ENCODE measurements at places on chromosomes 3 and 15.

GRCh38 chr15:74892313-74892712, 2.5 kb downstream of the MPI start:
- no peak for DNase-seq

DNA sequence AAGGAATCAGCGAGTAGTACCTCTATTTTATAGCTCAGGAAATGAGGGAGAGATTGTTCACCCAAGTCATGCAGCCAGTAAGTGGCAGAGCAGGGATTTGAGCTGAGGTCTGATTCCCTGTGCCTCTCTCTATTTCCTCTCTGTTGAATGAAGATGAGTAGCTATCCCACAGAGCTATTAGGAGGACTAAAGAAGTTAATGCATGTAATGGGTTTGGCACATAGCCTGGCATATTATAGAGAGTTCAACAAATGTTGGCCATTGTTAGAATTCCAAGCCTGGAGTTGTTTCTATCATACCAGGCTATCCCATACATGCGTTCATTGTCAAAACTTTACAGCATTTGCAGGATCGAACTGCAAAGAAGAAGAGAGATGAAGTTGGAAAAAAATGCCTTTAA, 21.8 kb upstream of the KLHL6 start:
- DNase-seq: no peak

DNA sequence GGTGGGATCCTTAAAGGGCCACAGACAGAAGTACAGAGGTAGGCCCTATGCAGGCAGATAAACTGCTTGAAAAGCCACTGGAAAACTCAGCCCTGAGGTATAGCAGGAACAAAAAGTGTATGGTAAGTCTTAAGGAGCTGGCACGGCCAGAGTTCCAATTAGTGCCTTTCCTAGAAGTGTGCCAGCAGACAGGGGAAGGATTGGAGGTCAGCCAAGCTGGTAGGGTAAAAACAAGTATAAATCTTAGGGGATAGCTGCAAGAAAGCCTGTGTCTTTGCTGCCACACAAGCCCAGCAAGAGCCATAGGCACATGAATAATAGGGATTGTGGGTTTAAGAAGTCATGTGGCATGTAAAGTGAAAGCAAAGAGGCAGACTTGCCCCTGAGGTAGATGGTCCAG, 582.5 kb downstream of the PLOD2 start:
- no peak for DNase-seq

DNA sequence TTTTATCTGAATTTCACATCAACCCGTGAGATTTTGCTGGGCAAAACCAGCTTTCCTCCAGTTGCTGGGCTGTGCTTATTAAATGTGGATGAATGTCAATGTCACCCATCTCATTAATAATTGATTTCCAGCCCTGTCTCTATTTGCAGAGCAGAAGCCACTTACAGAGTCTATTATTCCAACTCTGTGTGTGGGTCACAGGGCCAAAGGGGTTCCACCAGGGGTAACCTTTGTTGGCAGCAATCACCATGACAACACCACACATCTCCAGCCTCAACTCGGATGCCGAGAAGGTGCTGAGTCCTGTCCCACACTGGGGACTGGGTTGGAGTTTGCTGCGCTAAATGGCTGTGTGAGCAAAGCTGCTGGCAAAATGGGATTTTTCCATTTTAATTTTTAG, 51.1 kb upstream of the WNT5A start:
- no peak for DNase-seq

- DNase-seq: no peak
These were observed 2.0 kb upstream of the SLC24A1 start for GRCh38 chr15:65619626-65620290.

GRCh38 chr15:52118969-52119749, 6.6 kb upstream of the BCL2L10 start:
- no peak for DNase-seq

GRCh38 chr15:69914960-69915359, 182.8 kb downstream of the TLE3 start:
- no peak for DNase-seq

DNA sequence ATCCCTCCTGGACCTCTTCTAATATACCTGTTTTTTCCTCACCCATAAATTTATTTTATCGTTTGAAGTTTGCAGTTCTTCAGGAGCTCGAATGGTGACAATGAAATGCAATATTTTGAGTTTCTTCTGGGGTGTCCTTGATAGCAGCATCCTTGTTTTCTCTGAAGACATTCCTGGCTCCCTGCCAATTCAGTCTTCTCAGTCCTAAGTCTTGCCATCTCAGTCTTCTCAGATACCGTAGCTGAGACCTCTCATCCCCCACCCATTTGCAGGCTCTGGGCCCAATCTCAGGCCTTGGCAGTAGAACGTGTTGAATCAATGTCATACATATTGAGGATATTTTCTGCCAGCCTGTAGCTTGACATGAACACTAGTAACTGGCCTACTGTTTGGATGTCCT, 140.9 kb downstream of the NECTIN3 start:
- DNase-seq: no peak

DNA sequence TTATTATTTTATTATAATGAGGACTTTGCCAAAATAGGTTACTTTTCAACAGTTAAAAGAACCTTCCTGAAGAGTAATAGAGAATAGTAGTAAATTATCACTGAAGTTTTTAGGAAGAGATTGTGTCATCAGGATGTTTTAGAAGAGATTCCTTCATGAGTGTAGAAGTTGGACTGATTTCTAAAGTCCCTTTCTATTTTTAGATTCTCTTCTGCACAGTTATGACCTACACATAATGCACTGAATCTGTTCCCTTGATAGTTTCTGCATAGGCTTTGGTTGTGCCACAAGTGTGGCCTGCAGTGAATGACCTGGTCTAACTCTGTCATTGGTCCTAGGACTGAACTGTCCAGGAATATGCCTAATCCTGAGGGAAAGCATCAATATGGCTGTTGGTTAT, 23.9 kb downstream of the SLC35A5 start:
- no peak for DNase-seq

DNA sequence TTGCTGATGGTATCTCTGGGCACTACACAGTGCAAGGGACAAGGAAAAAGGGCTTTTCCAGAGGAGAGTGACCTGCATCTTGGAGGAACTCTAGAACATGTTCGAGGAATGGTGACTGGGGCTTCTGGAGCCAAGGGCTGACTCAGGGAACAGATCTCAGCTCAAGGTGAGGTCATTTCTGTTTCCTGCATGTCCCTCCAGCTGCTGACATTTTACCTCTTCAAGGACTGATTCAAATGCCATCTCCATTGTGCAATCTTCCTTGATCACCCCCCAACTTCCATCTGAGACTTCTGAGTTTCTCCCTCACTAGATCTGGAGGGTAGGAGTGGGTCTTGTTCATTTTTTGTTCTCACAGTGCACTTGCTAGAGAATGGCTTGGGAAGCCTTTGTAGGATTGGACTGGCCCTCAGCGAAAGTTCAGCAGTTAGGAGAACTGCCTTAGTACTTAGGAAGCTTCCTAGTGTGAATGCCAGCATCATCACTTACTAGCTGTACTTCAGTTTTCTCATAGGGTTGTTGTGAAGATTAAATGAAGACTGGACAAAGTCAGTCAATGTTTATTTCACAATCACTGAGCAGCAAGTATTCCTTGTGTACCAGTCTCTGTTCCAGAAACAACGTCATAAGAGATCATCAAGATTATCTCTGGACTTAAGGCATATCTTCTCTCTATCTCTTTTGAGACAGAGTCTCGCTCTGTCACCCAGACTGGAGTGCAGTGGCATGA, 2.6 kb upstream of the IDH3A start:
- no peak for DNase-seq
